CD4-positive, alpha-beta T cell treated with Interleukin-1 beta for 1 hour (primary cell): ENCODE measurements at places on chromosomes 6 and 20.

DNA sequence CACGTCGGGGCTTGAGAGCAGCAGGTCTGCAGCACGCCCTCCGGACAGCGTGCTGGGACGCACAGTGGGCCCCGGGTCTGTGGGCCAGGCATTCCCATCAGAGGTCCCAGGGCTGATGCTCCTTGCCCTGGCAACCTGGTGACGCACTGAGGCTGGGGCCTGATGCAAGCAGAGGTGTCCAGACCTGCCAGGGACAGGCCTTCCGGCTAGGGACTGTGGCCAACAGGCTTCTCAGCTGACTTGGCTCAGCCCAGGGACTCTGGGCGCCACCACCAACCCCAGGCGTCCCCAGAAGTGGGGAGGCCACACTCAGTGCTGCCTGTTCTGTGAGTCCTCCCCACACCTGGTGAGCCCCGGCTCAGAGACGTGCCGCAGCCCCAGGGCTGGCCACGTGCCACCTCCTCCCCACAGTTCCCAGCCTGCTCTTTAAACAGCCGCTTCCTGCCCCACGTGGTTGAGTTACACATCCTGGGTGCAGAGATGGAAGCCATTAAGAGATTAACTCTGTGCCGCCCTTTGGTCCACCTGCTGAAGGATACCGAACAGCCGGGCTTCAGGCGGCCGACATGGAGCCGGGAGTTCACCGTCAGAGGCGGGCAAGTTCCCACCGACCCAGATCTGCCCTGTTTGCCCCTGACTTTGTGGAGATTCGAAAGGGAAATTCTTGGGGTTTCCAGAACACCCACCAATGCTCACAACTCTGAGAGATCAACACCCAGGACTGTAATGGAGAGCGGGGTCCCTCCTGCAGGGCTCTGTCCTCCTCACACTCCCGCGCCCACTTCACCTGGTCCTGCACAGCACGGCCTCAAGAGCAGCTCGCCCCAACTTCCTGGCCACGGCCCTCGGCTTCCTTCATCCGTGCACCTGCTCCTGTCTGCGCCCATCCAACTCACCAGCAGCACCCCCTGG, 37.6 kb upstream of the ZBP1 start:
- peak; percentile 58 for DNase-seq

GRCh38 chr6:147177286-147177685, 26.9 kb upstream of the STXBP5 start:
- no peak for DNase-seq

DNA sequence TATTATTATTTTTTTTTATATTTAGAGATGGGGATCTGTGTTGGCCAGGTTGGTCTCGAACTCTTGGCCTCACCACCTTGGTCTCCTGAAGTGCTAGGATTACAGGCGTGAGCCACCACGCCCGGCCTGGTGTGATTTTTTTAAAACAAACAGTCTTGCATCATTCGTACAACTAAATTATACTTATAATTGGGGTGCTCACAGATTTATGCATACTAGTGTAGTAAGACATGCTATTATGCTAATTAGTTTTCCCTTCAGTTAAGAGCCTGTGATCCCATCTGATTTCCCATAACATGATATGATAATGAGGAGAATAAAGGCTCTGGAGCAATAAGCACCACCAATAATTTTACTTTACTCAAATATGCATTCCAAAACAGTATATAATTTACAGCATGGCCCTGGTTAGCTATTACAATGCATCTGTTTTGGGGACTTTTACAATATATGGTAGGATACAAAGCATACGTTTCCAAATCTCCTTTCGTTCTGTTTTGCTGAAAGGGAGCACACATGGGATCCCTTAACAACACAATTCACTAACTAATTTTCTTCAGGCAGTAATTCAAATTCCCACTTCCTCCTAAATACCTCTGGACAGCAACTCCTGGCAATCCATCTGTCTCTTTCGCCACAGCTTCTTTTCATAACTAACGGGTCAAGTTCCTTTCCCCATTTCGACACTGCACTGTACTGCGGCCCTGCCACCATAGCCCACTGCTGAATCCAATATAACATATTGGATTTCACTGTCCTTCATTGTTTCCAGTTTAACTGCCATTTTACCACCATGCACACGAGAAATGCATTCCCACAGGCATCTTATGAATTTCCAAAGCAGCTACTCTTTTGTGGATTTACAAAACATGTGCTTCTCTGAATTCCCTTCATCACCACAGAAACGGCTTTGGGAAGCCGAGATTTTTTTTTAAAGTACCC, 1.7 kb downstream of the NUDT3 start:
- DNase-seq: no peak

- no peak for DNase-seq
Observed at GRCh38 chr6:142225552-142225951, 76.3 kb upstream of the ADGRG6 start.

DNA sequence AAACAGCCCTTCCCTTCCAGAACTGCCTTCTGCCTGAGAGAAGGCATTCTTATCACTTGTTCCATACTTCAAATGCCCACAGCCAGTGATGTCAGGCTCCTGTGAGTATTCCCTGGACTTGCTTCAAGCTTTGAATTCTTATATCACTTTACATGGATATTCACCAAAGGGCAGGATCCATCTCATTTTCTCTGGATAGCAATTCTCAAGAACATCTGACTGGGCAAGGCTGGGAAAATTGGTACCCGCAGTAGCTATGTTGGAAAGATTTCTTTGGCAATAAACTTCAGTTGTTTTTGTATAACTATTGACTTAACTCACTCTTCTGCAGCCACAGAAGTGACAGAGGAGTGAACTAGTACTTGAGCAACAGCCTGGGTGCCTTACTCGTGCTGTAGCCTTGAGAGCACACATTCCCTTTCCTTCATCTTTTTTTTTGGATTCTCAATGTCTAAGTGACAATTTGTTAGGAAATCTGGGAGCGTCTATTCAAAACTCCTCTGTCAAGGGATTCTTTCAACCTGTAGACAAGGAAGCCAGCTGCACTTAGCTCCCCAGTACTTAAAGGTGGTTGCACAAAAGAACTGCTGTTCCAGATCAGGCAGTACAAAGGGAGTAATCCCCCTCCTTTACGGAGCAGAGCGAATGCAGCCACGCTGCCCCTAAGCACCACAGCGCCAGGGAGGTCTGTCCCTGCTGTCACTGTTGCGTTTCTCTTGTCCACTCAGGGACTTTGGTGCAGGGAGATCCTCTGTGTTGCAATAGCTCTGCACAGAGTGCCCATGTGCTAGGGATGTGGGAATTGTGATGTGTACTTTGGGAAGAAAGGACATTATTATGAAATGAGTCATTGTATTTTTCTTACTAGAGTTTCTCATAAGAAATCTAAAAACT, 69.6 kb downstream of the JAG1 start:
- no peak for DNase-seq

DNA sequence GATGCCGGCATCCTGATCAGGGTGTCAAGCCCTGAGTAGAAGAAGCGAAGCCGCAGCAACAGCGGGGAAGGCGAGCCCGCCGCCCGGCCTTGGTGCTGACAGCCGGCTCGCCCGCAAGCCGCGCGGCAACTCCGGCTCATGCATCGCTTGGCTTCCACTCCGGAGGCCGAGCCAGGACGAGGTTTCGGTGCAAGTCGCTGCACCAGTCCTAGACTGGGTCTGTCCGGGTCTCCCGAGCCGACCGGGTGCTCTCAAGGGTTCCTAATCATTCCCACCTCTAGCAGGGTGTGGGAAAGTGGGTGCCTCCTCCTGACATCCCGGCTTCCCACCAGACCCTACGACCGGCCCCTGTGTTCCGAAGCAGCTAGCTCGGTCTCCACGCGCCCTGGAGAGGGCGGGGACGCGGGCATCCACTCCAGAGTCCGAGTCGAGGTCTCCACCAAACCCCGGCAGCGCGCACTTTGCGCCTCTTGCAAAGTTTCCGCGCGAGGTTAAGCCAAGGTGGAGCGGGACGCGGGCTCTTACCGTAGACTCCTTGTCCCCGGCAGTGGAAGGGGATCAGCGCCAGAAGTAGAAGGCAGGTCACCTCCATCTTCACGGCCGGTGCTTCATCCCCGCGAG, 1.4 kb downstream of the MDGA1 start:
- DNase-seq: peak; percentile 13

- DNase-seq: no peak
Observed at GRCh38 chr6:123456836-123457235, 179.9 kb downstream of the TRDN start.

DNA sequence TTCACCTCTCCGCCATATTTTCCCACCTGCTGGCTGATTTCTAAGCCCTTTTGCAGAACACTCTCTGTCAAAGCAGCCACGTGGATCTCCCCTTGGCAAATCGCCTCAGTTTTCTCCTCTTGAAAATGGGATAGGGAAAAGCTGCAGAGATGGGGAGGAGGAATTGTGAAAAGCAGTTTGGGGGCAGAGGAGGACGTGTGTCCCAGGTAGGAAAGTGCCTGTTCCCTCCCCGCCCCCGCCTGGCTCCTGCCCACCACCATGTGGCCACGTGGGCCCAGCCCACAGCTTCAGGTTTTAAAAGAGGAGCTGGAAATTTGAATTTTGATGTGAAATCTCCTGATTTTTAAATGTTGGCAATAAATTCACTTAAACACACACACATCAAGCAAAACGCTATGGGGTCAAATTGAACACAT, 3.6 kb upstream of the CEBPB start:
- no peak for DNase-seq

- DNase-seq: no peak
Observed at GRCh38 chr6:40482532-40482931, 104.6 kb downstream of the LRFN2 start.

DNA sequence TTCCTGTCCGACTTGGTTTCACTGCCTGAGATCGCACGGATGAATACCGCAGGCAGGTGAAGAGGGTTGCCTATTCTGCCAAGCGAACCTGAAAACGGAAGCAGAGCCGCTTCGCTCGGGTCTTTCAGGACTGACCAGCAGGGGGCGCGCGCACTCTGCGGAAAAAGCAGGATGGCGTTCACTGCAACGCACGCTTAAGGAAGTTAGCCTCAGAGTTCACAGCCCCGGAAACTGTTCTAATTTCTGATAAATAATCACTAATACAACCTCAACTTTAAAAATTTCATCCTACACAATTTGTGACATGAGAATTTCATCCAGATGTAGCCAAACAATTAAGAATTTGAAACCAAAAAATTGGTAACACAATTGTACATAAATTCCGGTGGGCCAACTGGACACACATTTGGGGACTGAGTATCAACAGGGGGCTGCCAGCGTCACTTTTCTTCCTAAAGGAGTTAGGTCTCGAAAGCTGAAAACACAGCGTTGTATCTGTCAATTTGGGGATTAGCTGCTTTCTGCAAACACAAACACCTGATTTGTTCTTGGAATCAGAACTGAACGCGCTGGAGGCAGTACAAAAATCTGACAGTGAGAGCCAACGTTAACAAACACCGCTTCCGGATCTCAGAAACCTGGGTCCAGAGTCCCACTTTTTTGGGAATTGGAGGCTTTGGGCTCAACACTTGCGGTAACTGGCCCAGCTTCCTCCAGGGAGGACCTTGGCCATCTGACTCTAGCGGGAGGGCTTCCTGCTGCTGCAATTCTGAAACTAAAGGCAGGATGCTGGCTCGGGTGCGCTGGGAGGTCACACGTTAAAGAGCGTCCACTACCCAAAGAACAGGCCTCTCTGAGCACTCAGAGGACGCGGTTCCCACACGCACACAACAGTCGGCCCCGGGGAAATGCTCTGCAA, 8.8 kb downstream of the PXDC1 start:
- DNase-seq: peak; percentile 87

DNA sequence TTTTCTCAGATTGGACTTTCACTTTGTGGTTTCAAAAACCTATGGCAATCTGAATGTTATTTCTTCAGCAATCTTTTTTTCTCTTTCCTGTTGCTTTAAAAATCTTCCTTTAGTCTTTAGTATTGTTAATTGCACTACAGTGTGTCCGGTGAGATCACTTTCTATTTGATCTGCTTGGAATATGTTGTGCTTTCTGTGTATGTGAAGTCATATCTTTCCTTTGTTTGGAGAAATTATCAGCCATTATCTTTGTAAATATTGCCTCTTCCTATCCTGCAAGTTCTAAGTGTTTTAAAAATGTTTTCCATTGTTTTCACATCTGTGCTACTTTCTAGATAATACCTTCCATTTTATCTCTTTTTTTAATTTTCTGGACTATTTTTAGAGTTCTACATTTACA, 171.4 kb upstream of the PRSS16 start:
- DNase-seq: no peak

DNA sequence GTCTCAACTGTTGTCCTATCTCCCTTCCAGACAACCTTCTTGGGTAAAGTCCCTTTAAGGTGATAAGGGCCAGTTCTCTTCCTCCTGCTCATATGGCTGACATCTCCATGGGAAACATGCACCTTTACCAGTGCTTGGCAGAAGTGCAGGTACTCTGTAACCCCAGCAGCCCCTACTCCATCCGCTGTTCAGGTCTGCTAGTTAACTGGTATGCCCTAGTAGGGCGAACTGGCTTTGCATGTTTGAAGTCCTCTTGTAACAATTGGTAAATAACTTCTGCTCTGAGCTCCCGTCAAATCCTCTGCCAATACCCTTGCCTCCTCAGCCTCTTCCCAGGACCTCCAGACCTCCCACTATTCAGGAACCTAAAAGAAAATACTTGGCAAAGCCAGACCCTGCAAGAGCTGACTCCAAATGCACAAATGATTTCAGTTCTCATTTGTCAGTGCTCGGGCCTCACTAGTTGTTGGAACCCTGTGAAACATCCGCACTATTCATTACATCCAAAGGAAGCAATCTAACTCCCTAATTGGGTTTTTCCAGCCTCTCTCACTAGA, 703.7 kb downstream of the MAFB start:
- no peak for DNase-seq

DNA sequence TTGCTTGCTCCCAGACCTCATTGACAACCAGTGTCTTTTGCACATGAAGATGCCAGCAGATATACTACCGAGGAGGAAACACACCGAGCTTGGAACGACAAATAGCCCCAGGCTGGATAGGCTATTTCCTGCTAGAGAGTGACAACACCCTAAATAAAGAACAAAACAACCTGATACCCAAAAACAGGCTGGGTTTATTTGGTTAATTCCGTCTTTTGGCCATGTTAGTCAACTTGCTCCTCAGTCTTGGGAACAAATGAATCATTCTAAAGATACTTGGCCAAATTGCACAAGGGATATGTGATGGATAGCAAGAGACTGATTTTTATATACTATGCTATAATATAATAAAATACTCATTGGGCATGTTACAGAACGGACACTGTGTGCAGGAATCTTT, 11.5 kb upstream of the MUC22 start:
- no peak for DNase-seq

DNA sequence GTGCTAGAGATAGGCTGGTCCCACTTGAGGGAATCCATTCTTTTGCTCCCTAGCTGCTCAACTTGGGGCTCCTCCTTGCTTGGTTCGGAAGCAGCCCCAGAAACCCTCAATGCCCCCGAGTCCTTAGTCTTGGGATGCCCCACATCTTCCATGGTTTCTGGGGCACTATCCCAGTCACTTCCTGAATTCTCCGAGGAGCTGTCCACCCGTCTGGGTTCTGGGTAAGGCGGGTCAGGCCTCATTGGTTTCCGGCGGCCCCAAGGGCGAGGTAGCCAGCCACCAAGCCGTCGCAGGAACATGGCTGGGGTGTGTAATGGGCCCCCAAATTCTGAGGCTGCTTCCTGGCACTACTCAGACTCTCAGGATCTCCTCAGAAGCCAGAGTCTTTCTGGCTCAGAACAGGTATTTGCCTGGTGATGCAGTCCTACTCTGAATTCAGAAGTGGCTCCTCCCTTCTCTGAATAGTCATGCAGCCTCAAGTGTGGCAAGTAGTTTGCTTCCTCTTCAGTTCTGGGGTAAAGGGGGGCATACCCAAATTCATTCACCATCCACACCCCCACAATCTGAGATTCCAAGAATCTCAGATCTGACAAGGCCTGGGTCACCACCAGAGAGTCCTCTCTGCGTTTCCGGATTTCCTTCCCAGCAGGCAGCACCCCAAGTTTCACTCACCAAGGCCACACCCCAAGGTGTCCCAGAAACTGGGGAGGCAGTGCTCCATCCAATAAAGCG, 763 bp downstream of the C6orf47 start:
- peak; percentile 39 for DNase-seq
